Naive thymus-derived CD8-positive, alpha-beta T cell (primary cell): ENCODE measurements at places on chromosomes 3 and 15. TPM values are rescaled to one million over a fixed set of nuclear protein-coding genes. Genes with fewer than 3 reads are reported as not detected.

- DNase-seq: peak; percentile 74
Measured at GRCh38 chr3:47009225-47010110, 30.0 kb downstream of the NBEAL2 start.

DNA sequence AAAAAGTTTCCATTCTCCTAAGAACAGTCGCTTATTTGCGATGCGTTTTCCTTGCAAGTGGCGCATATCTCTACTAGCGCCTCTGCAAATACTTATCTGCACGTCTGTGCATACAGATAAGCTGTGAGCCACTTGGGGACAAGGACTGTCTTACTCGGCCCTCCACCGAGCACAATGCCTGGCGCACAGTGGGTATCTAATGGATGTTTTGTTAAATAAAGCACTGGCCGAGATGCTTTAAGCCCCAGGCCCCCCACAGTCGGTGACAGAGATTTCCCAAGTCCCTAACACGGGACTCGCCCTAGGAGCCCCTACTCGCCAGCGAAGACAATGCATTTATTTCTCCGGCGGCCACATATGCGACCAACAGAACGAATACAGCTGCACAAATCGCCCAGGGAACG is 503 bp downstream of the HLTF start:
- no peak for DNase-seq

DNA sequence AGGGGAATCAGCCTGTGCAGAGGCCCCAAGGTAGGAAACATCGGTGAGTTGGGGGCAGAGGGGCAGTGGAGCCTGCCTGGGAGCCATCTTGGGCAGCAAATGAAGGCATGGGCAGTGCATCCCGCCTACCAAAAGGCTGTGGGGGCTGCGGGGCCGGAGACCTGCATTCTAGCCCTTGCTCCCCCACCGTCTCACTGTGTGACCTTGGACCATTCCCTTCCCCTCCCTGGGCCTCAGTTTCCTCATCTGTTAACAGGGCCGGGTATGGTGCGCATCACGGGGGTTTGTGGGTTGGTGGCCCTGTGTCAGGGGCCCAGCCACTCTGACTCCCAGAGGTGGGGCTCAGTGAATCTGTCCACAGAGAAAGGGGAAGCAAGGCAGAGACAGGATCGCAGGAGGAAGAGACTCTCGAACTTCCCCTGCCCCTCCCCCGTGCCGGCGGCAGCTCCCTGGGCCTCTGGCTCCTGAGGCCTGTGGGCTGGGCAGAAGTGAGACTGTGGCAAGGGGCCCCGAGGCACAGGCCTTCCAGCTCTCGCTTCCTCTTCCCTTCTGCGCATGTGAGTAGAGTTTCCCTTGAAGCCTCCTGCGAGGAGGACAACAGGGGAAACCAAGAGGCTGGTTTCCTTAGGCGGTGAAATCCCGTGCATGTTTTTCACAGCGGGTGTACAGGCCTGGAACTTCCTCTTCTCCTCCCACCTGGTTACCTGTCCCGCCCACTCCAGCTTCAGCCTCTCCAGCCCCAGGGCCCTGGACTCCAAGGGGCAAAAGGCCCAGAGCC is 42.9 kb downstream of the IDH2 start:
- peak; percentile 36 for DNase-seq

DNA sequence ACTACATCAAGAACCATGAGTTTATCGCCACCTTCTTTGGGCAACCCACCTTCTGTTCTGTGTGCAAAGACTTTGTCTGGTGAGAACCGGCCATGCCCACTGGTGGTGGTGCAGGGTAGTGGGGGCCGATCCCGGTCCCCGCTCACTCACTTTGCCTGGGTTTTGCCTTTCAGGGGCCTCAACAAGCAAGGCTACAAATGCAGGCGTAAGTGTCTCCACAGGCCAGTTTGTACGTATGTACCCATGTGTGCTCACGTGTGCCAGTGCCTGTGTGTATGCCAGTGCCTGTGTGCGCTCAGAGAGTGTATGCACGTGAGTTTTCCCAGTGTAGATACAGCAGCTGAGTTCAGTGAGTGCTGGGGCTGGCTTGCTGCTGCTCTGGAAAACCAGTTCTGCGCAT is 20.5 kb downstream of the PRKCD start:
- no peak for DNase-seq

DNA sequence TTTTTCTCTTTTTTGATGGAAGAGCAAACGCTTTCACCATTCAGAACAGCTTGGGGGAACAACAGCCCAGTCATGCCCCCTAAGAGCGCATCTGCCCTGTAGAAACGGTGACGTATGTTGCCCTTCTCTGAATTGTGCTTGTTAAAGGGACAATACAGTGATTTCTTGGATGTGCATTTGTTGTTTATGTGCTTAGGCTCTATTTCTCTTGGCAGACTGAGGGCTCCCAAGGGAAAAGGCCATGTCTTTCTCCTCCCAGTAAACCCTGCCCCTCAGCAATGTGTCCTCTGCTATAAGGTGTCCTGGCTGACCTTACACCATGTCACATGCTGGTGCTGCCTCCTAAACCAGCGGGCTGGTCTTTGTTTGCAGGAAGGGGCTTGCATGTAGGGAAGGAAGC is 346.1 kb downstream of the EPHB1 start:
- DNase-seq: no peak

DNA sequence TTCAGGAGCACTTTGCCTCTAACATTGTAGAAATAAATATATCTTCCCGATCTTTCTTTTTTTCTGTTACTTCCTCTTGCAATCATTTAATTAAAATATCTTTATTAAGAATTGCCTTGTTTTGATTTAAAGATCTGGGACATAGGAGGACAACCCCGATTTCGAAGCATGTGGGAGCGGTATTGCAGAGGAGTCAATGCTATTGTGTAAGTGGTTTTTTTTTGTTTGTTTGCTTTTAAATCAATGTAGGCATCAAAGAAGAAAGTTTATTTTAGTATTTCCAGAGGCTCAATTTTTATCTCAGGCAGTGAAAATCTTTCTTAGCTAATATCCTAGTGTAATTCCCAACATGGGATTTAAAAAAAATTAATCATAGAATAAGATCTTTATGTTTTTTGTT is 15.5 kb upstream of the EDEM1 start:
- DNase-seq: no peak

DNA sequence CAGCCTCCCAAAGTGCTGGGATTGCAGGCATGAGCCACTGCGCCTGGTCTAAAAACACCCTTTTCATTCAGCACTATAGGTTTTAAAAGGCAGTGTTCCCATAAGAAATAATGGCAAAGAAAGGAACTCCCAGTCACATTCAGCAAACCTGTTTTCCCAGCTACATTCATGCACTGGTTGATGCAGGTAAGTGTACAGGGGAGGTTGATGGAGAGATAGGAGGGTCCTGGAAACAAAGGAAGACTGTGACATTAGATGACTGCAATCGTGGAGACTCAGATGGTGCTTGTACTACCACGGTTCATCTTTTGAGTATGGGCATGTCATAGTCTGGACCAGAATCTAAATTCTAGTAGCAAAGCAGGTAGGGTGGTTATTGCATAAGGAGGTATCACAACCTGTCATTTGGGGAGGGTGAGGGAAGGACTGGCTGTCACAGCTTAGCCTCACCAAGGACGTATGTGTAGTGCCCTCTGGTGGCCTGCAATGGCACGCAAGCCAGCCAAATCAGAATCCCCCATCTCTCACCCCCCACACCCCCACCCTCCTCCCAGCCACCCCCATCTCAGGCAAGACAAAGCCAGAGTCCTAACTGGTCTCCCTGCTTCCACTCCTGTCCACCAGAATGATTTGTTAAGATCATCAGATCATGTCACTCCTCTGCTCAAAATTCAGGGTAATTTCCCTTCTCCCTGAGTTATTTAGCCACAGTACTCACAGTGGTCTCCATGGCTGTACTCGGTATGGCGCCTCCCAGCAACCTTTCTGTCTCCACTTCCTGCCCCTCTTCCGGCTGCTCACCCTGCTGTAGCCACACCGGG is 28.8 kb upstream of the UBL7 start:
- DNase-seq: peak; percentile 87

DNA sequence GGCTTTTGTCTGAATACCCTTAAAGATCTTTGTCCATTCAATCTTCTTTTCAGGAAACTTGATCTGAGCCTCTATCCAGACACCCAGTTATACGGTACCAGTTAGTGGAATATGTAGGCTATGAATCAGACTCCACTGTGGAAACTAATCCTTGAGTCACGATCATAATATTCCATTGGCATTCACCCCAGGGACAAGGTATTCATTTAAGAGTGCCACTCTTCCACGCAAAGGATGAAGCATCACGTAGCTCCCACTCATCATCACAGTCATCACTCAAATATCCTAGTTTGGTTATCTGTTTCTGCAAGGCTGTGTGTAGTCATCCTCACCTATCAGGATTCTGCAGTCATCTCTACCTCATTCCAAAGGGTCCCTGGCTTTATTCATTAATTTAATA is 85.6 kb downstream of the NEDD4 start:
- no peak for DNase-seq

GRCh38 chr15:31799319-31799714 is 231.0 kb upstream of the CHRNA7 start:
- DNase-seq: no peak

DNA sequence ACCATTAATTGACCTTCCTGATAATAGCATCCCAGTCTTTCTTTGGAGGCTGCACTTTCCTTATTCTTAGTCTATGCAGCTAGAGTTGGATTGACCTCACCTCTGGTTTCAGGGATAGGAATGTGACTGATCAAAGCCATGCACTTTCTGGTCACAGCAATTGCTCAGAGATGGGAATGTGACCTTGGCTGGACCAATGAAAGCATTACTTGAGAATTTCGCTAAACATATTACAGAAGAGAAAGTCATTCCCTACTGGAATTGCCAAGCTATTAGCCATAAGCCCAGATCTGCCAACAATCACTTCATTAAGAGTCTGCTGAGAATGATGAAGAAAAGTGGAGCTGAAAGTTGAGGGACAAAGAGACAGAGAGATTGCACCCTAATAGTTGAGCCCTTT is 32.7 kb downstream of the RTP1 start:
- no peak for DNase-seq

- no peak for DNase-seq
Measured at GRCh38 chr15:27219636-27220035, 248.7 kb downstream of the GABRG3 start.

Gene NR1I2
- 0.86 TPM for total RNA-seq

Gene COLQ
- total RNA-seq: 3.4 TPM
